ENCODE measurements at places on chromosomes 5 and 9.
A peak's percentile ranks its signal among the peaks of the same experiment; 100 is the strongest.

DNA sequence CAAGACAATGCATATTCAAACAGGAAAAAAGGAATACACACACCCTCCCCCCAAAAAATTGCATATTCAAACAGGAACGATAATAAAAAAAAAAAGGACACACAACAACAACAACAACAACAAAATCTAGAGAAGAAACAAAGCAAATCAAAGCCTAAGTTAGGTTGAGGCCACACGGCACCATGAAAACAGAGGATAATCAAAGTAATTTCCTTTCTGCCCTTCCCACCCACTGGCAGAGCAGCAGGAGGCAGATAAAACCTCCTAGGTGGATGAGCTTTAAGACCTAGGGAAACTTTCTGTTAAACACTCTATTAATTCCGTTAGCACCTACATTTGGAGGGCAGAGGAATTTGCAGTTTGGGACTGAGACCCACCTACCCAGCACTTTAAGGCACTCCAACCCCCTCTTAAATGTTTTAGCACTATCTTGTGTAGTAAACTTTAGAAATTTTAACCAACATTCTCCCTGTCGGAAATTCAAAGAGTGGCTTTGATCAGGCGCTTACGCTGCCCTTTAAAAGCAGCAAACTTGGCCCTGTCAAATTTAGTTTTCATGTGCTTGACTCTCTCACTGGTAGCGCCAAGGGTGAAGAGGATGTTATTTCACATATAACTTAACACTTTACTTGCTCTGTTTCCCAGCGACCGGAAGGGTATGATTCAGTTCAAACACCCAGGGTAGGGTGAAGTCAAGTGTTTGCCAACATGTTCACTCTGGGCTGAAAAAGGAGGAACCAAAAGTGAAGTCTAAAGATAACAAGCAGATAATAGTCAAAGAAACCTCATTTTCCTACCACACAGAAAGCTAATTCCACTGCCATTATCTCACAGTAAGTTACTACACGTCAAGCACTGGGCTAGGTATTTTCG lies 9.2 kb downstream of the ENC1 start:
- peak; percentile 83 for DNase-seq

- DNase-seq: no peak
Measured at GRCh38 chr9:87115785-87116184, 168.5 kb upstream of the GAS1 start.

DNA sequence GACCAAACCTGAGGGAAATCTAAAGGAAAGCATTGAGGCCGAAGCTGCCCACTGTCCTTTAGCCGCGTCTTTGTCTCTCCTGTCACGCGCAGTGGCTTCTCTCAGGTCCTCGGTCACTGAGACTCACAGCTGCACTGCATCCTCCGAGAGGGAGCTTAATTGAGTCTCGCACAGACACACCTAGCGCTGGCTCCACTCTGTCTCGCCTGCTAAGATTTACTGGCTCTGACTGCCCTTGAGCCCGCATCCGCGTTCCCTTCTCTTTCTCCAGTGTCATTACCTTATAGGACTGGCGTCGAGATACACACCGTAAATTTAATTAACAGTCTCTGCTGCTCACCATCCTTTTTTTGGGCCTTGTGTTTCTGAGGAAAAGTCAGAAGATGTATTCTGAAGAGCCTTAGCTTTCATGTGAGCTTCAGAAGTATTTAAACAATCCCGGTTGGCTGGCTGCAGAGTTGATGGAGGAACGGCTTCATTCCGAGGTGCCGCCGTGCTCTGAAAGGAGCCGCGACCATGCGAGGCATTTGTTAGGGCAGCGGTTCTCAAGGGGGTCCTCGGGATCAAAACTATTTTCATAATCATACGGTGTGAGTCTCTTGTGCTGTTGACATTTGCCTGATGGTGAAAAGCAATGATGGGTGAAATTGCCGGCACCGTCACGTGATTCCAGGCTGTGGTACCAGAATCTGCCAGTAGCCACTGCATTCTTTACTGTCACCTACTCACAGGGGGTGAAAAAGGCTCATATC lies 58.3 kb downstream of the GPR107 start:
- DNase-seq: no peak

- no peak for DNase-seq
Measured at GRCh38 chr9:134723491-134724190, 82.0 kb downstream of the COL5A1 start.

DNA sequence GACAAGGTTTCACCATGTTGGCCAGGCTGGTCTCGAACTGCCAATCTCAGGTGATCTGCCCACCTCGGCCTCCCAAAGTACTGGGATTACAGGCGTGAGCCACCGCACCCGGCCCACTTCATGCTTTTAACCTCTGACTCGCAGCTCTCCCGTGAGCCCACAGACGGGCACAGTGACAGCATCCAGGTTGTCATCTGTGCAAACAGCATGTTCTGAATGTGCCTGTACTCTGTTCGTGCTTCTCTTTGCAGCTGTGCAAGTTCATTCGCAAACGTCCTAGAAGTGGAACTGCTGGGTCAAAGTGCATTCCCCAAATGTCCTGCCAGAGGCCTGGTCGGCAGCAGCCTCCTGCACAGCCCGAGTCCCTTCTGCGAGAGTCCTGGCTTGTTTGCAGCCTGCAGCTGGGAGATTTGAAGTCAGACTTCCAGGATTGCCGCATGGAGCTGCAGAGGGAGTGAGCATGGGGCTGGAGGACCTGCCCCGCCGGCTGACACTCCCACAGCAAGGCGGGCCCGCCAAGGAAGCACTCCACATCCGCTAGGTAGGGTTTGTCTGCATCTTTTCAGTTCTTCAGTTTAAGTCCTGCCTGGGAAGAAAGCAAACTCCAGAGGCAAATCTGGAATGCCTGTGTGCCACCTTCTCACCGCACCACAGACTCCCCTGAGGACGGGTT lies 3.4 kb downstream of the BRD3OS start:
- DNase-seq: no peak

DNA sequence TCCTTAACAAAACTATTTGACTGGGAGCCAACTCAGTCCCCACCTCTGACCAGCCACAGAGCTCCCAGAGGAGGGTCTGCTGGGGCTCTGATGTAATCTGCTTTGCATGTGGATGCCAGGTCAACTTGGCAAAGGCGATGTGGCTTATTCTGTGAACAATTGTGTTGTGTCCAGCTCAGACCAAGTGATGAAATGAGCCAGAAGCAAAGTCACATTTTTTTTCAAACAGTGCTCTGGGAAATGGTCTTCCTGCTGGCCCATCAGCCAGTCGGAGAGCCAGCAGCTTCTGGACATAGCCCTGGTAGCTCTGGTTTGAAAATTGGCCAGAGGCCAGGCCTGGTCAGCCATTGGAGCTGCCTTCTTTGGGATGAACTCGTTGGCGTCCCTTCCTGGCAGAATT lies 86.5 kb downstream of the ANGPTL2 start:
- DNase-seq: no peak

DNA sequence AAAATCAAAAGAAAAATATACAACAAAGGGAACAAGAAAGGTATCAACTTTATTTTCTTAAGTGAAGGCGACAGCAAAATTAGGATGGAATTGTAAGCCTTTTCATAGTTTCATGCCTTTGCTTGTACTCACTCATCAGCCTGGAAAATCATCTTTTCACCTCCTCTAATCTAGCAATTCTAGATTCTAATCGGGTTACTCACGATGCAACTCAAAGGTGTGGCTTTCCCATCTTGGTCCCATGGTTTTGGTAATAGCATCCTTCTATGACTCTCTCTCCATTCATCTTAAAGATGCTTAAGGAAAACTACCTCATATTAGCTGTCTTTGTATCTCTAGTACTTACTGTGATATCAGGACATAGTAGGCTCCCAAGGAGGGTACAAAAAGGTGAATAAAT lies 30.5 kb downstream of the DNAH5 start:
- no peak for DNase-seq

Data from EL (cell line).